ENCODE measurements at places on chromosomes 5 and 9.

DNA sequence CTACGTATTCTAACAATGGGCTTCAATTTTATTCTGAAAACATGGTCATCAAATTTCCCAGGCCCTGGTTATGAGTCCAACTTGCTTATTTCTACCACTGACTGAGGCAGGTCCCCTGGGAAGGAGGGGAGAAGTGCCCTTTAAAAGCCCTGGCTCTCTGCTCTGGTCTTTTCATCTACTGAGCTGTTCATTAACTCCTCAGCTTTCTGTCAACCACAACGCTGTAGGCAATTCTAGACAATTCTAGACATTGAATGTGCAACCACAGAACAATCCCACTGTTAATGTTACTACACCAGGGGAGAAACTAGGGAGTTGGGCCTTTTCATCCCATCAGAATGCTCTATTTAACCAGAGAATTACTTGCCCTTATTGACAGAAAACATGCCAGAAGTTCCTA is 10.0 kb downstream of the MOCS2 start:
- DNase-seq: no peak

- no peak for DNase-seq
These were observed 195.5 kb downstream of the FRMD3 start for GRCh38 chr9:83342731-83343130.

DNA sequence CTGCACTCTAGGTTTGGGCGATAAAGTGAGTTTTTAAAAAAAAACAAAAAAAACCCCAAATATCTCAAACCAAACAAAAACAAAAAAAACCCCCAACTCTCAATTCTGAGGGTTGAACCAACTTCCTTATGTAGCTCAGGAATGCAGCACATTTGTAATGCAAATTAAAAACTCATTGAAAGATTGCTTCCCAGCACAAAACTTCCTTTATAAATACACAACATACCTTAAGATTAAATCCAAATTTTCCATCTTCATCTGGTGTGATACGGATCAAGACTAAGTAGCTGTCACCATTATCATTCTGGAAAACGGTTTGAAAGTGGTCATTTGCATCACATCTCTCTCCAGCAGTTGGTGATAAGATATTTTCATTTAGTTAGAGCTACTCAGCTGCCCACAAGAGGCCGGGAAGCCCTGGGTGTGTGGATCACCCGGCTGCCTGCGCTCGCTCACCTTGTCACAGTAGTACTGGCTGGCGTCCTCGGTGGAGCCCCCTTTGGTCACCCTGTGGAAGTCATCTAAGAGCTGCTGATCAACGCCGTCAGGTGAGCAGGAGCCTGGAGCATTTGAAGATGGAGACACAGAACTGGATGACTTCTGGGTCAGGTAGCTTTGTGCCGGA is 88.2 kb downstream of the PTPN3 start:
- DNase-seq: no peak

- no peak for DNase-seq
These were observed 264.7 kb downstream of the NPR3 start for GRCh38 chr5:32975656-32976375.

GRCh38 chr5:135029477-135030122 is 4.4 kb downstream of the PITX1 start:
- no peak for DNase-seq

- DNase-seq: no peak
These were observed 75.7 kb upstream of the OR2K2 start for GRCh38 chr9:111405701-111406100.

Measured in mesenteric fat pad (tissue), 1 donor.